ENCODE measurements at places on chromosomes 6 and 20.

GRCh38 chr6:88599571-88599970, 363.8 kb downstream of the RNGTT start:
- no peak overlapping the region for H3K27ac ChIP-seq
- peaks cover 2% of the 10 kb centered on the region for H3K27me3 ChIP-seq
- H3K4me1 ChIP-seq, result no peaks in the 10 kb centered on the region
- no peak overlapping the region for H3K4me3 ChIP-seq
- H3K36me3 ChIP-seq, result no peaks in the 10 kb centered on the region

- H3K27ac ChIP-seq, result no peak overlapping the region
- no peaks in the 10 kb centered on the region for H3K27me3 ChIP-seq
- peaks cover 15% of the 10 kb centered on the region for H3K4me1 ChIP-seq
- H3K4me3 ChIP-seq, result no peak overlapping the region
- no peak for DNase-seq
Observed at GRCh38 chr6:156988276-156989158, 211.3 kb downstream of the ARID1B start.

DNA sequence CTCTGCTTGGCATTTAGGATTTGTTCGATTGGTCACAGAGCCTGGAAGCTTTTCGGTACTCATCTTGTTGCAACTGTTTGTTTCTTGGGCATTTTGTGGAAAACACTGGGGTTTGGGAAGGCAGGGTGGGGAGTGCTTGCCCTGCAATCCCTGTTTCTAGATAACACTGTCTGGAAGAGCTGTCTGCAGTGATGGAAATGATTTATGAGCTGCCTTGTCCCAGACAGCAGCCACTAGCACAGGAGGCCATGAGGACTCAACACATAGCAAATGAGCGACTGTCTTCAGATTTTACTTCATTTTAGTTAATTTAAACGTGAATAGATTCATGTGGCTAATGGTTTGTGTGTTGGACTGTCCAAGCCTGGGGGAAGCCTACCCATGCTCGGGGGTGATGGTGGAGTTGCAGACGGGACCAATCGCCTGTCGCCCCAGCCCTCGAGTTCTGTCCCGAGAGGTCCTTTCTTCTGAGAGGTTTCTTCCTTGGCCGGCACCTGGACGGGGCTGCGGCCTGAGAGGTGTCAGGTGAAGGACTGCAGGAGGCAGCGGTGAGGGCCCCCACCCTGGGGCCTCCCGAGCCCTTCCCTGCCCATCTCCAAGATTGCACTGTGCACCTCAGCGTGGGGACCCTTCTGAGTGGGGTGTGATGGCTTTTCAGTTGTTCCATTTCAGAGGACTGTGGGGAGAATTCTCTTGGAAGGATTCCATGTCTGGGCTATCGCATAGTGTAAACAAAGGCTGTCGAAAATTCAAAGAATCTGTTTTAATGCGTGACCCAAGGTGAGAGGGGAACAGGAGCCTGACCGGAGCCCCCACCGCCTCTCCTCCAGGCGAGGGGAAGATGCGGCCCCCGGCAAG, 55.4 kb downstream of the SMOC2 start:
- H3K4me3 ChIP-seq, result no peak overlapping the region
- no peaks in the 10 kb centered on the region for H3K36me3 ChIP-seq
- DNase-seq, result no peak
- no peaks in the 10 kb centered on the region for H3K27me3 ChIP-seq
- no peaks in the 10 kb centered on the region for H3K4me1 ChIP-seq

DNA sequence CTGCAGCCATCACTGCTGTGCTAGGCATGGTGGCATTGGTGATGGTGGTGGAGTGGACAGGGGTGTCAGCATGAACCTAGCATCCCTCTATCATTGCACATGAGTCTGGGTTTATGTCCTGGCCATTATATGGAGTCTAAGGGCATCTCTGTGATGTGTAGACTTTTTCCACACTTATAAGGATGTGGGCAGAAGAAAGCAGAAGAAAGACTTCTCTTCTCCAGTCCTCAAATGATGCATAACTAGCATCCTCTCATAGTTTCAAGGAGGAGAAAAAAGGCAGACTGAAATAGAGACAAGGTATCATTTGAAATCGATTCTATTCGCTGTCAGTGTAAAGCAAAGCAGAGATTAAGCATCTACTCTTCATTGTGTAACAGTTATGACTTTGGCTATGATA, 140.0 kb upstream of the ATXN1 start:
- no peaks in the 10 kb centered on the region for H3K27me3 ChIP-seq
- H3K36me3 ChIP-seq, result no peaks in the 10 kb centered on the region
- no peak for DNase-seq
- no peak overlapping the region for H3K4me3 ChIP-seq
- no peak overlapping the region for H3K27ac ChIP-seq

DNA sequence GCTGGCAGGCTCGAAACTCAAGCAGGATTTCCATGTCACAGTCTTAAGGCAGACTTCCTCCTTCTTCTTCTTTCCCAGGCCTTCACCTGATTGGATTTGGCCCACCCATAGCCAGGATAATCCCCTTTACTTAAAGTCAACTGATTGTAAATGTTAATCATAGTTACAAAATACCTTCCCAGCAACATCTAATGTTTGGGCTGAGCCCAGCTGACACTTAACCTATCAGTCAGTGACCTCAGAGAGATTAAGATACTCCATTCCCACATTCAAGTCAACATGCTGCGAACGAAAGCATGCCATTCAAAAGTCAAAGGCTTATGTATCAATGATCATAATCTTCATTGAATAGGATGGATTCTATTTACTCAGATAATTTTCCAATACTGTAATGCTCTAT, 16.0 kb downstream of the MAP7 start:
- no peaks in the 10 kb centered on the region for H3K27me3 ChIP-seq
- no peaks in the 10 kb centered on the region for H3K4me1 ChIP-seq
- no peak overlapping the region for H3K4me3 ChIP-seq
- H3K36me3 ChIP-seq, result no peaks in the 10 kb centered on the region

DNA sequence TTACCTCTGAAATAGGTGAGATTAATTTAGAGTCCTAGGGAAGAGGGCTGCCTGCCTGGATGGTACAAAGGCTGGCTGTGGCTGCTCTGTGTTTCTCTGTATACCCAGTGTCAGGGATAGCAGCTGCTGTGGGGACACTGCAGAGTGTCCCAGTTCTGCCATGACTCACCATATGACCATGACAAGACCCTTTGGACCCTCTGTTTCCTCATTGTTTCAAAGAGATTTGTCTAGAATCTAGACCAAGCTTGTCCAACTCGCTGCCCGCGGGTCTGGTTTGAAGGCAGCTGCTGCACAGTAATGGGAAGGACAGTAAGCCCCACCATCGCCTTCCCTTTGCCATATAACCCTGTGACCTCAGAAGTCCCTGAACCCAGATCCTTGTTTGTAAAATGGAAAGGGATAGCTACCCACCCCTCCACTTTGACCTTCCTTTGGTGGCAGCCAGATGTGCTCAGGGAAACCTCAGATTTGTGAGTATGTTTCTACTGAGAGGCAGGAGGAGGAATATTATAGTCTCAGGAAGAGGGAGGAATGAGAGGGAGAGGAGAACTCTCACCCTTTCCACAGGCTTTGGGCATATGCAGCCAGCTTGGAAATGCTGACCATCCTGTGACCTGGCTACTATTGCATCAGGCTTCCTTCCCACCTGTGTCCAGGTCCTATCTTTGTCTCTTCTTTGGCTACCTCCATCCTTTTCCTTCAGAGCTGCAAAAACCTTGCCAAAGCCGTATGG, 14.0 kb downstream of the PLCG1 start:
- DNase-seq, result no peak
- H3K4me1 ChIP-seq, result peaks cover 6% of the 10 kb centered on the region
- H3K36me3 ChIP-seq, result peaks cover 12% of the 10 kb centered on the region
- no peak overlapping the region for H3K4me3 ChIP-seq
- H3K27ac ChIP-seq, result no peak overlapping the region
- H3K27me3 ChIP-seq, result no peaks in the 10 kb centered on the region

- no peak for DNase-seq
- H3K36me3 ChIP-seq, result no peaks in the 10 kb centered on the region
- H3K27ac ChIP-seq, result no peak overlapping the region
- no peaks in the 10 kb centered on the region for H3K27me3 ChIP-seq
Observed at GRCh38 chr6:56767892-56768531, 125.3 kb upstream of the DST start.

- no peak overlapping the region for H3K27ac ChIP-seq
- H3K4me1 ChIP-seq, result no peaks in the 10 kb centered on the region
- H3K4me3 ChIP-seq, result no peak overlapping the region
- no peaks in the 10 kb centered on the region for H3K36me3 ChIP-seq
- no peaks in the 10 kb centered on the region for H3K27me3 ChIP-seq
Observed at GRCh38 chr6:64838726-64839125, 868.3 kb downstream of the EYS start.

GRCh38 chr6:126824226-126824625, 294.2 kb upstream of the RSPO3 start:
- H3K27ac ChIP-seq, result no peak overlapping the region
- H3K36me3 ChIP-seq, result no peaks in the 10 kb centered on the region
- no peak overlapping the region for H3K4me3 ChIP-seq
- H3K27me3 ChIP-seq, result peaks cover 4% of the 10 kb centered on the region

DNA sequence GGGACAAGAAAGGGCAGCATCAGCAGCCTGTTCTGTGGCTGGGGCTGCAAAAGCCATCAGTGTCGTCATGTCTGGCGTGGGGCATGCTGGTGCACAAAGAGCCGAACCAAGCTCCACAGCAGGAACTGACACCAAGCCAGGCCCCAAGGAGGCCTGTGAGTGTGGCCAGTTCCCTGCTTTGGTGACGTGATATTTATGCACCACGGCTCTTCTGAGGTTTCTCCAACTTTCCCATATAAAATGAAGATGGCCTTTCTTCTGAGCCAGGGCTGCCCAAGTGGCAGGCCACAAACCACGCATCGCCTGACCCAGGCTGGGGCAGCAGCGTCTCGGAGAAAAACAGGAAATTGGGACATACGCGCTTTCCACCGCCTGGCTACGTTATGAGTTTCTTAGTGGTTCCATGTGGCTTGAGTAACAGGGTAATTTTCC, 109.9 kb downstream of the RIN2 start:
- no peaks in the 10 kb centered on the region for H3K27me3 ChIP-seq
- H3K4me3 ChIP-seq, result no peak overlapping the region

- H3K4me3 ChIP-seq, result peak overlapping the region; percentile 15
- H3K27me3 ChIP-seq, result peaks cover 57% of the 10 kb centered on the region
- no peaks in the 10 kb centered on the region for H3K4me1 ChIP-seq
- H3K36me3 ChIP-seq, result no peaks in the 10 kb centered on the region
- no peak for DNase-seq
- no peak overlapping the region for H3K27ac ChIP-seq
Observed at GRCh38 chr6:46014511-46015118, 1.0 kb downstream of the CLIC5 start.
